ENCODE measurements at places on chromosomes 11 and 22.

- DNase-seq: no peak
Measured at GRCh38 chr22:37803639-37804351, 3.9 kb upstream of the GCAT start.

DNA sequence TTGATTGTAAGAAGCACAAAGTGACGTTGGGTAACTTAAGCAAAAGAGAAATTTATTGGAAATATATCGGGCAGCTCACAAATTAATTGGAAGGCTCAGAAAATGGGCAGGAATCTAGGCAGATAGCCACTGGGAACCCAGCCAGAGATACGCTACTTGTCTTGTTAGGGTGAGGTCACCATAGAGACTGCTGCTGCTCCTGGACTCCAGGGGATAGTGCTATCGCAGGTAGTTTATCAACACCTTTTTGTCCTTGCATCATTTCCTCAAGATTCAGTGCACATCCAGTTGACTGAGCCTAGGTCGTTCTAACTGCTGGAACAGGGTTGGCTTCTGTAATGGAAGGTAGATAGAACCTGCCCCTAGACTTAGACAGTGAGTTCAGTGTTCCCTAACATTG is 19.6 kb downstream of the AMOTL1 start:
- DNase-seq: no peak

GRCh38 chr11:45246241-45246640 is 39.9 kb downstream of the SYT13 start:
- no peak for DNase-seq

- DNase-seq: no peak
Measured at GRCh38 chr11:77179681-77180080, 51.6 kb downstream of the MYO7A start.

- no peak for DNase-seq
Measured at GRCh38 chr11:73239111-73239521, 21.0 kb downstream of the P2RY2 start.

DNA sequence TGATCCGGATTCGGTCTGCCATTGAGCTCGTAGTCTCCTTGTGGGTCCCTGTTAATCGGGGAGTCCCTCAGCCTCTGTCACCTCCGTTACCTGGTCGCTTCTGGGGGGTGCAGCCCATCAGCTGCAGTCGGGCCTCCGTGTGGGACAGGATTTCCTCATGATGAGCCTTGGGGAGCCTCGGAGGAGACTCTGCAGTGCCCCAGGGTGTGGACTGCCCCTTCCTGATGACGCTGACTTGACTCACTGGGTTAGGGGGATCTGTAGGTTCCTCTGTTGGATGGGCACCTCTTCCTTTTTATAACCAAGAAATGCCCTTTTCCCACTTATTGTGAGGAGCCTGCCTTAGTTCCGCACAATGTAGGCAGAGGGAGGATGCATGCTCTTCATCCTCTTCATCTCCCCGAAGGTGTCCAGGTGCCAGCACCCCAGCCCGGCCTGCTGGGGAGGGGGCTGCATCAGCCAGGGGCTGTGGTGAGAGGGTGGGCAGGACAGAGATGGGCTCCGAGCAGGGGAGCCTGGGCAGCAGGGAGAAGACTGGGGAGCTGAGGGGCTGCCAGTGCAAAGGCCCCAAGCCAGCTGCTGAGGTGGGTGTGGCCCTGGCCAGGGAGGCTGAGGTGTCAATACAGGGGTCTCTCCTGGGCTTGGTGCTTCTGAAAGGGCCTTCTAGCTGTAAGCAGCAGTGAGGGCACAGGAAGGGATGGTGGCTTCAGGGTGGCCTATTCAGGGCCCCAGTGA is 13.5 kb upstream of the TTLL8 start:
- no peak for DNase-seq

DNA sequence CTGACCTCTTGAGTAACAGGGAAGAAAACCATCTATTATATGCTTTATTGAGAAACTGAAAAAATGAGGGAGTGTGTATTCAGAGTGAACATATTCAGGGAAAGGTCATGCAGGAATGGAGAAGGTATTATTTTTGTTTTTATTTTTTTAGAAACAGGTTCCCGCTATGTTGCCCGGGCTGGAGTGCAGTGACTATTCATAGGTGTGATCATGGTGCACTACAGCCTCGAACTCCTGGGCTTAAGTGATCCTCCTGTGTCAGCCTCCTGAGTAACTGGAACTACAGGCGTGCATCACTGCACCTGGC is 8.7 kb upstream of the RCE1 start:
- no peak for DNase-seq

DNA sequence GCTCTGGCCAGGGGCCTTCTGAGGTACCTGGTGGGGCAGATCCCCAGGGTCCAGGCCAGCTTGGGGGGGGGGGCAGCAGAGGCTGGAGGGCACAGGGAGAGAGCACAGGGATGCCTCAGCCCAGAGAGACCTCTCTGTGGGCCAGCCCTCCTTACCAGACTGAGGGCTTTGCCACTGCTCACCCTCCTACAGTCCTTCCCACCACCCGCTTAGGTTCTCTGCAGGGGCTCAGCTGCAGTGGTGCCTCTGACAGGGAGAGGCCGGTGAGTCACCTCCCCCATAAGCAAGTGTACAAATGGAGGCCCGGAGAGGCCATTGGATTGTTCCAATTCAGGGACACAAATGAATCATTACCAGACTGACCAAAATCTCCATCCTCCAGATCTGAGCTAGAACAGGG is 68.1 kb upstream of the LMO1 start:
- DNase-seq: no peak

- DNase-seq: no peak
Measured at GRCh38 chr11:123943738-123944137, at the start of gene OR6T1. Gene OR6T1 (minus strand): TSS chr11:123943838. CDS start chr11:123943838, 0 bp downstream.

DNA sequence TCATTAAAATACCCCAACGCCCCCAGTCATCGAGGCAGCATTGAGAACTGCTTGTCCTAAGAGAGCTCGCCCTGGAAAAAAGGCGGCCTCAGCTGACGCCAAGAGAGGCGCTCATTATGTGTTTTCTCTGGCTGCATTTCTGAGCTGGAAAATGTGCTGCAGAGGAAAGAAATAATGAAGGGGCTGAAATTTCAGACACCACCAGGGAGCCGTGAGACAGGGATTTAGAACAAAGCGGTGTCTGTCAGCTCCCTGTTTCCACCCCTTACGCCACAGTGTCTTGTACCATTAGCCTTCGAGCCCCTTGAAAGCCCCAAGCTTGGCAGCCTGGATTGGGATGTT is 14.4 kb downstream of the USH1C start:
- no peak for DNase-seq

DNA sequence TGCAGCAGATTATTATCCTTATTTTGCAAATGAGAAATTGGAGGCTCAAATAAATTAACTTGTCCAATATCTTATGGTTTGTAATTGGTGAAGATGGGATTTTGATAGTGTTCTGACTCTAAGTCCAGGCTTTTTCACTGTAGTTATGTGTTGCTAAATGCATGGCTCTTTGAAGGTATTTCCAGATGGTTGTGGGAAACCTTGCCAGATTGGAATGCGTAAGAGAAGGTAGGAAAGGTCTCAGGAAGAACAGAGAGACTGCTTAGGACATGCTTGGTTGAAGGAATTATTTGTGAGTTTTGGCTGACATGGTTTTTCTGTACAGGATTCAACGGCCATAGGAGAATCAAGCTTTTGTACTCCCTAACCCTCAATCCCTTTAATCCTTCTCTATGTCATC is 108.6 kb downstream of the STIM1 start:
- DNase-seq: no peak

- peak; percentile 46 for DNase-seq
Measured at GRCh38 chr11:48013269-48013901, 33.0 kb downstream of the PTPRJ start.

DNA sequence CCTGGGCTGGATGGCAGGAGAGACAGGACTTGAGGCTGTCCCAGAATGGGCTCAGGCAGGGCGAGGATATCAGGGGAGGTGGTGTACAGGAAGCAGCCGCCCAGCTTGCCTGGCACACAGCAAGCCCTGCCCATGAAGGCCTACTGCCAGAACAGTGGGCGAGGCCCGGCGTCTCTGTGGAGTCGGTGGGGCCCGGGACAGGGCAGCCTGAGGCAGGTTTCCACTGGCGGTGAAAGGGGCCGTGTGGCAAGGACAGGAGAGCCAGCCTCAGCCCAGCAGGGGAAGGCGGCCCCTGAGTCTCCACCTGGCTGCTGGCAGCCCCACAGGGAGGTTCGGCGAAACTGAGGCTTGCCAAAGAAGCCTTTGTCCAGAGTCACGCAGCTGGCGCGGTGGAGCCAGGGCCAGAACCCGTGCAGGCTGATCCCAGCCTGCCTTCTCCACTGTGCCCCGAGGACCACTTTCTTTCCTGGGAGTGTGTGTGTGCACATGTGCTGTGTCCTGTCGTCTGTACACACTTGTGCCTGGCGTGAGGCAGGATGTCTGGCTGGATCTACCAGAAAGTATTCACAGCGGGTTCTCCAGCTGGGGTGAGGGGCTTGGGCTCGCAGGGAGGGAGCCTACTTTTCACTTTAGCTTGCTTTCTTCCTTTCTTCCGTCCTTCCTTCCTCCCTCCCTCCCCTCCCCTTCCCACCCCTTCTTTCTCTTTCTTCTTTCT is 1.2 kb downstream of the TSPO start:
- DNase-seq: peak; percentile 70

- no peak for DNase-seq
Measured at GRCh38 chr11:12991426-12991825, 17.7 kb upstream of the RASSF10 start.

- DNase-seq: peak; percentile 48
Measured at GRCh38 chr11:69137151-69137844, 18.4 kb upstream of the SMIM38 start.

GRCh38 chr22:44728761-44729324 is 23.5 kb upstream of the ARHGAP8 start:
- no peak for DNase-seq

GRCh38 chr11:21414953-21415352 is 745.6 kb downstream of the NELL1 start:
- no peak for DNase-seq

All from Calu3 (cell line).